ENCODE measurements at places on chromosomes 2 and 18.

DNA sequence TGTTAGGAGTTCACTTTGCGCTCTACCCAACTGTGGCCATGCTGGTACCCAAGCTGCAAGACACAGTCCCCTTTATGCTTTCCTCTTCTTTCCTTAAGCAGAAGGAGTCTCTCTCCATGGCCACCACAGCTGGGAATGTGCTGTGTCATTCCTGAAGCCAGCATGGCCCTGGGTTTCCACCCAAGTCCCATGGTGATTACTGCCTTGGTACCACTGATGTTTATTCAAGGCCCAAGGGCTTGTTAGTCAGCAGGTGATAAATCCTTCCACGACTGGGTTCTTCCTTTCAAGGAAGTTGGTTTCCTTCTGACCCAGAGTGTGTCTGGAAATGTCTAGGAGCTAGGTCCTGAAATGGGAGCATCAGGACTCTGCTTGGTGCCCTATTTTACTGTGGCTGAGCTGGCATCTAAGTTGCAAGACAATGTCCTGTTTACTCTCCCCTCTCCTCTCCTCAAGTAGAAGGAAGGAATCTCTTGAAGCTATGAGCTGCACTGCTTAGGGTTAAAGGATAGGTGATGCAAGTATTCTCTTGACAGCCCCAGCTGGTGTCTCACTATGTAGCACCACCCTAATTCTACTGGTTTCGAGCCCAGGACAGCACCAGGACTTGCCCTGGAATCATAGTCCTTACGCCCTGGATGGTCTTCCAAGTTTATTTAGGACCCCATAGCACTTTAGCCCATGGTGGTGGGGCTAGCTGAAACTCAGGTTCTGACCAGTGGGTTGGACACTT, 18.7 kb upstream of the NUP35 start:
- no peak for DNase-seq

DNA sequence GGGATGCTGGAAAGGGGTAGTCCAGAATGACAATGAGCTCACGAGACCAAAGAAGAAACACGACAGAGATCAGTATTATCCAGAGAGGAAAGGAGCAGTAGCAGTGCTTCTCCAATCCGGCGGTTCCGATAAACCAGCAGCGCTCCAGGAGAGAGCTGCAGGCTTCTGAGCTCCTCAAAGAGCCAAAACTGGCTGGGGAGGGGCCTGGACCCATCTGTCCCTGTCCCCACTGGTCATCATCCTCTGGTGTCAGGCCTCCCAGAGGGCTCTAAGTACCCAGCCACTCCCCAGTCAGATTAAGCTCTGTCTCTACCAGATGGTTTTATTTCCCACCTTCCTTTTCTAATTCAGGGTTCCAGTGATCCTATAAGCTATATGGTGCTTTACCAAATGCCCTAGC, 23.2 kb downstream of the DNAJC27 start:
- DNase-seq = no peak

GRCh38 chr2:42942214-42942989, 150.0 kb upstream of the HAAO start:
- DNase-seq = no peak

GRCh38 chr18:65994302-65994701, 243.5 kb downstream of the CDH7 start:
- no peak for DNase-seq

- no peak for DNase-seq
These were observed 135.5 kb downstream of the UXS1 start for GRCh38 chr2:106058469-106059137.

GRCh38 chr2:20643060-20643459, 7.8 kb downstream of the HS1BP3 start:
- DNase-seq = no peak

- no peak for DNase-seq
These were observed 130.6 kb downstream of the ATP9B start for GRCh38 chr18:79199691-79200374.

GRCh38 chr2:42167458-42167857, 1.7 kb upstream of the EML4 start:
- no peak for DNase-seq

- DNase-seq = peak; percentile 80
These were observed 55.3 kb upstream of the HK2 start for GRCh38 chr2:74778381-74779264.

DNA sequence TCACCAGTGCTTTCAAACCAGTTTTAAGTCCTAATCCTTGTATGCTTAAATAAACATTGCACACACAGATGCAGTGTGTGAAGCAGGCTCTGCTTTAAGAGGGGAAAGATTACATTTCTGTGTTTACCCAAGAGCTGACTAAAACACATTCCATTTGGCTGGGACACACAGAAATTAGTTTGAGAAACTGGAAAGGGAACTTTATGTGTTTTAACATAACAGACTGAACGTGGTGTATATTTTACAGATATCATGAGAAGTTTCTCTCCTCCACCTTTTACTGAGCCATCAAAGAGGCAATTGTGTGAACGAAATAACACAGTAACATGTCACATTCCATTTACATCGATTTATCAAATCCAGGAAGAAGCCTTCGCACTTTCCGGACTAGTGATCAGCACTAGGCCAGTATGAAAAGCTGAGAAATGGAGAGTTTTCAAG, 121.8 kb downstream of the MAIP1 start:
- DNase-seq = peak; percentile 43

- no peak for DNase-seq
These were observed 206.2 kb upstream of the EPAS1 start for GRCh38 chr2:46091004-46091403.

DNA sequence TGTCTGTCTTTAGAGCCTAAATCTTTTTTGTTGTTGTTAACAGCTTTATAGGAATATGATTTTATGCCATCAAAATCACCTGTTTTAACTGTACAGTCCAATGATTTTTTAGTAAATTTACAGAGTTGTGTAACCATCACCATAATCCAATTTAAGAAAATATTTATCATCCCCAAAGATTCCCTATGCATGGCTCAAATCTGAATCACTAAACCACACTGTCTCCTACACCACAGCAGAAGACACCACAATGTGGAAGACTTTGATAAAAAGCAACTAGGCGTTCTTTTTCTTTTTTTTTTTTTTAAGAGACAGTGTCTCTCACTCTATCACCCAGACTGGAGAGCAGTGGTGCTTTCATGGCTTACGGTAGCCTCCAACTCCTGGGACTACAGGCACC, 99.6 kb downstream of the TXNL1 start:
- DNase-seq = no peak

- DNase-seq = no peak
These were observed 60.1 kb upstream of the ZSWIM2 start for GRCh38 chr2:186909095-186909494.

GRCh38 chr18:10403708-10404107, 50.7 kb upstream of the APCDD1 start:
- DNase-seq = no peak

DNA sequence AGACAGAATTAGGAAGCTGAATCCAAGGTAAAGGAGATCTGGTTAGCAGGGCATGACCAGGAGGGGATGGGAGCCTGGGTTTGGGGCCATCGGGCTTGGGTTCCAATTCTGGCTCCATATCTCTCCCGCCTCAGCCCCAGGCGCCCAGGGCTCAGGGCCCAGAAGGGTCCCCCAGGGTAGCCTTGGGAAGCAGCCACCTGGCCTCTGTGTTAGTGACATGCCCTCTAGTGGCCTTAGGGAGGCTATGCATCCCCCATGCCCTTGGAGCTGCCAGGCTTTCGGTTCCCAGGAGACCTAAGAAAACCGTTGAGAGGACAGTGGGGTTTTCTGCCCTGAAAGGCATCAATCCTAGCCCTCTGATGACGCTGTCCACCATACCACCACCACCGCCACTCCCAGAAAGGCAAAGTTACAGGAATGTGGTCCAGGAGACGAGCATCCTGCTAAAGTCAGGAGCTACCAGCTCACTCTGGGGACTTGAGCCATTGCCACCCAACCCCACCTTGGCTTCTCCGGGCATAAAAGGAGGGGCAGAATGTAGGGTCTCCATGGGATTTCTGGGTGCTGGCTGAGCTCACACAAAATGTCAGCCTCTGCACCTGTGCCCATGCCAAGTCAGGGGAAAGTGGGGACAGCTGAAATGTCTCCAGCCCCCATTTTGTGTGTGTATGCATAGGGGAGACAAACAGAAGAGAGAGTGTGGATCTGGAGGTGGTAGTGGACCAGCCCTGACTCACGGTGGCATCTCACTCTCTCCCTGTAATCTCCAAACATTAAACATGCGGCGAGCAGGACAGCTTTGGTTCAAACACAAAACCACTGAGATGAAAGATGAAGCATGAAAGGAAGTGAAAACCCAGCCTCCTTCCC, 56.5 kb downstream of the EMX1 start:
- DNase-seq = no peak

DNA sequence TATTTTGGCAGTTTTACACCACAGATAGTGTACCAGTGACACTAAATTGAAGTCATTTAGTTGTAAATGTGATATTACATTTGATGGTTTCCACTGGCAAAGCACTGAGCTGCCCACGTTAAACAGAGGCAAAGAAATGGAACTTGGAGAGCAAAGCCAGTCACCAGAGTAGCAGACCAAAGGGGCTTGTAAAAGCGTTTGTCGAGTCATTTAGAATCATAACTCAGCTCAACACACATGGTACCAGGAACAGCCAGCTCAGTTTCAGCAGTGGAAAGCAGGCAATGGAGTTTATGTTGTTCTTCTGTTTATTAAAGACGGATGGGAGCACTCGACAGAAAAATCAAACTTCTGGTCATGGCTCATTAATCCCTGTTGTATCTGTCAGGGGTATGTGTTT, 91.2 kb downstream of the POU3F3 start:
- DNase-seq = no peak

- no peak for DNase-seq
These were observed 327.0 kb upstream of the CDH7 start for GRCh38 chr18:65423776-65424175.

All from NCI-H774 (cell line).